ENCODE measurements at places on chromosomes 6 and 20.

DNA sequence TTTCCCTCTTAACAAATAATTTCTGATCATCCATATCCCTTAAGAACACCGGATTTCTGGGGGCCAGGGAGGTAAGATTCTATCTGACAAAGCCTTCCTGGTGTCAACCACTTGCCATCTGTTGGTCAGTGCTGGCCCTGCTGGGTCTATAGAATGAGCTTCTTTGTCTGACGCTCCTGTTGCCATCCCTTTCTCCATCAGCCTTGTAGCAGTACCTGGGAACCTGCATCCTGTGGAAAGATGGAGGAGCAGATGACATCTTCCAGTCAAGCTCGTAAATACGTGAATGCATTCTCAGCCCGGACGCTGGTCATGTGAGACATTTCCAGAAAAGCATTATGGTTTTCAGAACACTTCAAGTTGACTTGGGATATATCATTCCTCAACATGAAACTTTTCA is 36.6 kb downstream of the MYB start:
- DNase-seq, result no peak

DNA sequence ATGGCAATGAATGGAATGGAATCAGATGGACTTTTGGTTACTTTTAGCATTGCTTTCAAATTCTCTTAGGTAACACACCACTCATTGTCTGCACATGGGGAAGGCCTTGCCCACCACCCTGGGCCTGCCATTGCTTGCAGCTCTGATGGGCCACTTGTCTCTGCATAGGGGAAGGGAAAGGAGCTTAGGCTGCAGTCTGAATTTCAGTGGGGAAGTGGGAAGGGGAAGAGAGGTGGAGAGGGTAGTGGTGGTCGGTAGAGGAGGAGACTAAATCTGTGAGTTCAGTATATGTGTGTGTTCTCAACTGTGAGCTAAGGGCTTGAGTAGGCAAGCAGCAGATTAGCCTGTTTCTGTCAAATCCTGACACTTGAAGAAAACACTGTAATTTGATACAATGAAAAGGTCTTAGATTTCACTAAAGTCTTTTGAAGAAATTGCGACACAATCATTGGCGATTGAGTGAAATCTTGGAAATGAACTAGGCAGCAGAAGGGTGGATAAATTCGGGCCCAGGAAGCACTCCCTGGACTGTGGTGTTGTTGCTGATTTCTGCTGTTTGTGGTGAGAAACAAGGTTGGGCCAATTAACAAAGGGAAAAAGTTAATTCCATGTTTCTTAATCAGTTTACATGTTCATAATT is 80.6 kb downstream of the OTOR start:
- no peak for DNase-seq

DNA sequence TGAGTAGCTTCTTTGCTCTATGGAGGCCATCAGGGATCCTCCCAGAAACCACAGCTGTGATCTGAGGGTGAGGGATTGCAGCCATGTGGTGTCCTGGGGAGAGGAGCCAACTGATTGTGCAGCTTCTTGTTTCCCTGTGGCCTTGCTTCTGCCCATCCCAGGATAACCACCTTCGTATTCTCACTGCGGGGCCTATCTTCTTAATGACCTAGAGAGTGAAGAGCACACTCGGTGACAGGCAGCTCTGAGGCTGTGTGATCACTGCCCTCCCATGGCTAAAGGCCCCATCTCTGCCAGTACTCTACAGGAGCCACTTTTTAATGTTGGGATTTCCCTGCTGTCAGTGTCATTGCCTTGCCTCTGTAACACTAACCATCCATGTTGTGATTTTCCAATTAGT is 5.3 kb upstream of the RAET1L start:
- no peak for DNase-seq

- no peak for DNase-seq
These were observed 91.9 kb downstream of the TNFAIP3 start for GRCh38 chr6:137958811-137959565.

- no peak for DNase-seq
These were observed 54.2 kb downstream of the SYNDIG1 start for GRCh38 chr20:24523661-24524060.

GRCh38 chr6:150930841-150931240 is 65.3 kb downstream of the MTHFD1L start:
- DNase-seq, result no peak

Measured in activated naive CD8-positive, alpha-beta T cell treated with anti-CD3 and anti-CD28 coated beads, Interleukin-2, amount 50 U/mL, for 16 hours (primary cell).